Umbilical cord (tissue), 2 donors: ENCODE measurements at places on chromosomes 2 and 18. TPM values are rescaled to one million over a fixed set of nuclear protein-coding genes. Genes with fewer than 3 reads are reported as not detected.

GRCh38 chr2:157769856-157770255, 106.3 kb downstream of the ACVR1 start:
- no peak for DNase-seq

ERBB4 gene
- total RNA-seq = 5.5 TPM

GRCh38 chr2:69242651-69243051, 144.4 kb downstream of the GFPT1 start:
- peak; percentile 97 for DNase-seq

DNA sequence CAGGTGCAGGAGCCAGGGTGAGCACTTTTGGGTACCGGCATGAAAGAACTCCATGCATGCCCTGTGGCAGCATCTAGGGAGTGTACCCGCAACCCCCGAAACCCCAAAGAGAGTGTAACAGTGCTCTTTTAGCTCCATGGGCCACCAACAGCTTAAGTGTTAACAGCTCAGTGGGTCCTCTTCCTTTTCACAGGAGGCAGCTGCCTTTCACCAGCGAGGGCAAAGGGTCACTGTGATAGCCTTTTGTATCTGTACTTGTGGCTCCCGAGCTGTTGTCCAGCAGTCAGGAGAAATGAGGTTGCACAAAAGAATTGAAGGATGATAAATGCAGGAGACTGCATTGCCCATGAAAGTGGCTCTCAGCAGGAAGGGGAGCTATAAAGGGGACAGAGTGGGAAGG, 1166.3 kb upstream of the ACVR2A start:
- no peak for DNase-seq
